Activated T-helper 2 cell treated with anti-CD3 and anti-CD28 coated beads, Interferon-gamma antibody, Interleukin-2, Interleukin-4, amounts not matched to agents 10 μg/mL and 5 μg/mL and 100 μg/mL, durations not matched to agents 14 hours and 24 hours and 36 hours (primary cell): ENCODE measurements at places on chromosomes 7 and 10. TPM values are rescaled to one million over a fixed set of nuclear protein-coding genes. Genes with fewer than 3 reads are reported as not detected.

- no peaks in the 10 kb centered on the region for H3K4me1 ChIP-seq
- no peak overlapping the region for H3K27ac ChIP-seq
- no peak for DNase-seq
- H3K36me3 ChIP-seq, result no peaks in the 10 kb centered on the region
- H3K4me3 ChIP-seq, result no peak overlapping the region
These were observed 64.4 kb downstream of the ZWINT start for GRCh38 chr10:56296618-56297017.

The ATP6V0A4 gene
- total RNA-seq, result not detected in 2 replicates

DNA sequence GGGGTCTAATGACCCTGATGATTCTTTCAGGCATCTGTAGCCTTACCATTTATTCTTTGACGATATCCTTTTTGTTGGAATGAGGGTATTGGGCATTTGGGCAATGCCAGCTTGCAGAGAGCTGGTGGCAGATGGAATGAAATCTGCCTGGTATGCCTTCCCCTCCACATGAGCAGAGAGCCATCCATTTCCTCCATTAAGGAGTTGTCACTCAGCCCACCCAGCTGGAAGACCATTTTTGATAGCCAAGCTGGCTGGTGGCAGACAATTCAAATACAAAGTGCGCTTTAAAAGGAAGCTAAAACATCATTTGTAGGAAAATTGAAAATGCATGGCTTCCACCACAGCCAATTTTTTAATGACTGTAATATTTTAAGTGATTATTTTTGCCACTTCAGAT lies 240.1 kb upstream of the SLC26A5 start:
- no peaks in the 10 kb centered on the region for H3K27me3 ChIP-seq
- no peak for DNase-seq
- no peaks in the 10 kb centered on the region for H3K36me3 ChIP-seq

- H3K36me3 ChIP-seq, result peaks cover 6% of the 10 kb centered on the region
- peak overlapping the region; percentile 69 for H3K4me3 ChIP-seq
- peaks cover 27% of the 10 kb centered on the region for H3K4me1 ChIP-seq
- no peak overlapping the region for H3K27ac ChIP-seq
- peaks cover 3% of the 10 kb centered on the region for H3K27me3 ChIP-seq
These were observed 846 bp upstream of the LFNG start for GRCh38 chr7:2518737-2519118.

DNA sequence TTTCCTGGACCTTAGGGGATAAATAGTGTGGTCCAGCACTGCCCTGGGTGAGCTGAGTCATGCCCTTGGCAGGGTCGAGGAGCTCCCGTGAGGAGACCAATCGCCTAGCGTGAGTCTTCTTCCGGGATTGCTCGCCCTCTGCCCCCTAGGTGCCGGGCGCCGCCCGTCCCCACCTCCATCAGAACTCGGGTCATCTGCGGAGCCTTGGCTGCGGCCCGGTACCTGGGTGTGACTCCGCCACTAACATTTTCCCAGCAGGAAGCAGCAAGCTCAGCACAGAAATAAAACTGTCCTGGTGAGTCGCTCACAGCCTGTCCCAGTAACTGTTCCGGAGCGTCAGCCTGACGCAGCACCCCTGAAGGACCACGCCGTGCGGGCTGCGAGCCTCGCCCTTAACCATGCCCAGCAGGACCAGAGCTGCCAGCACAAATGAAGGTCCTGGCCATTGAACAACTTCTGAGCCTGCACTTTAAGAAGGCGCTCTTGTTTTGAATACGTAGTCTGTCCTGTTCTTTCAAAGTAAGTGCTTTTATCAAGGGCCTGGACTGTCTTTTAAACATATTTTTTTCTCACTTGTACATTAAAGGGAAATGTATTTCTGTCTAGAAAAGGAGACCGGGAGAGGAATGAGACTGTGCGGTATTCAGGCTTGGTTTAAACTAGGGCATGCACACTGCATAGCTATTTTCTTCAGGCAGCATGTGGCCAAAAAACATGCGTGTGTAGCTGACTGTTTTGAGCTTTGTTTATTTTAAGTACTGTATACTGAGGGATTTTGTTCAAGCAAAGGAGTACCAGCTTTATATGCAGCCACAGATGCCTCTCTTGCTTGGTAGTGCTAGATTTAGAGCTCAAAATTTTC lies 136.7 kb downstream of the HECW1 start:
- H3K36me3 ChIP-seq, result no peaks in the 10 kb centered on the region
- no peak overlapping the region for H3K27ac ChIP-seq
- H3K27me3 ChIP-seq, result peaks cover 5% of the 10 kb centered on the region
- no peak for DNase-seq
- H3K4me1 ChIP-seq, result no peaks in the 10 kb centered on the region

DNA sequence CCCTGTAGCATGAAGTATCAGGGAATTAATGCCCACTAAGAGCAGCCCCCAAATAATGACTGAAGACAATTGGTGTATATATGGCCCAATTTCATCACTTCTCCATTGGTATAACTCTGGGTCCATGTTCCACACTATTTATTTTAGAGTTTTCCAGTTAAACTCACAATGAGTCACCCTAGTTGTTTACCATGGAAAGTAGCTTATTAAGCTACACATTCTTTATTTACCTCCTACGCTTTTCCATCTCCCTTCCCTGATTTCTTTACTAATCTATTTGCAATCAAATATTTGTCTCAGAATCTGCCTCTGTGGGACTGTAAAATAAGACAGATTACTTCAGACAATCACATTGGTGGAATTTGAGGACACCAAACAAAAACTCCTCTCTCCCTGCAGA lies 655.6 kb downstream of the SORCS1 start:
- no peak overlapping the region for H3K27ac ChIP-seq
- no peaks in the 10 kb centered on the region for H3K4me1 ChIP-seq
- no peaks in the 10 kb centered on the region for H3K27me3 ChIP-seq
- H3K36me3 ChIP-seq, result no peaks in the 10 kb centered on the region

DNA sequence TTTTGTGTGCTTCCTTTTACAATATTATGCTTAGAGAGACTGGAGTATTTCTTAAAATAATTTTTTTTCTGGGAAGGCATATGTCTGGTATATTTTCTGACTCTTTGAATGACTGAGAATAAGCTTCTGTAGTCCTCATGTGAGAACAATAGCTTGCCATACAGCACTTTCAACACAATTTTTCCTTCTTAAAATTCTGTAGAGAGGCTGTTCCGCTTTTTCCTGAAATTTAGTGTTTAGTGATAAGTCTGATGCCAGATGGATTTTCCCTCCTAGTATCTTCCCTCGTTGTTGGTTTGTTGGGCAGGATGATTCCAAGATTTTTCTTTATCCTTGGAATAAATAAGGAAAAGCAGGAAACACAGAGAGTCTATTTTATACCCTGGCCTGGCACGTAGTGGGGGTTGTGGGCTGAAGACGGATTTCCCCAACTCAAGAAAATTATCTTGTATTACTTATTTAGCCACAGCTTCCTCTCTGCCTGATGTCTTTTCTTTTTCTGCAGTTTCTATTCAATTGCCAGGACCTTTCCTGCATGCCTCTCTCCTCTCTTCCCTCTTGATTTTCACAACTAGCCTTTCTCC lies 111.2 kb downstream of the AOAH start:
- peaks cover 6% of the 10 kb centered on the region for H3K4me1 ChIP-seq
- no peaks in the 10 kb centered on the region for H3K27me3 ChIP-seq
- H3K27ac ChIP-seq, result peak overlapping the region; percentile 5
- no peak for DNase-seq

The WDR86 gene
- not detected in 2 replicates for total RNA-seq

The BAZ1B gene
- total RNA-seq, result 99.6 and 101 TPM in 2 replicates

The CFAP69 gene
- total RNA-seq, result 0.34 and 0.51 TPM in 2 replicates

DNA sequence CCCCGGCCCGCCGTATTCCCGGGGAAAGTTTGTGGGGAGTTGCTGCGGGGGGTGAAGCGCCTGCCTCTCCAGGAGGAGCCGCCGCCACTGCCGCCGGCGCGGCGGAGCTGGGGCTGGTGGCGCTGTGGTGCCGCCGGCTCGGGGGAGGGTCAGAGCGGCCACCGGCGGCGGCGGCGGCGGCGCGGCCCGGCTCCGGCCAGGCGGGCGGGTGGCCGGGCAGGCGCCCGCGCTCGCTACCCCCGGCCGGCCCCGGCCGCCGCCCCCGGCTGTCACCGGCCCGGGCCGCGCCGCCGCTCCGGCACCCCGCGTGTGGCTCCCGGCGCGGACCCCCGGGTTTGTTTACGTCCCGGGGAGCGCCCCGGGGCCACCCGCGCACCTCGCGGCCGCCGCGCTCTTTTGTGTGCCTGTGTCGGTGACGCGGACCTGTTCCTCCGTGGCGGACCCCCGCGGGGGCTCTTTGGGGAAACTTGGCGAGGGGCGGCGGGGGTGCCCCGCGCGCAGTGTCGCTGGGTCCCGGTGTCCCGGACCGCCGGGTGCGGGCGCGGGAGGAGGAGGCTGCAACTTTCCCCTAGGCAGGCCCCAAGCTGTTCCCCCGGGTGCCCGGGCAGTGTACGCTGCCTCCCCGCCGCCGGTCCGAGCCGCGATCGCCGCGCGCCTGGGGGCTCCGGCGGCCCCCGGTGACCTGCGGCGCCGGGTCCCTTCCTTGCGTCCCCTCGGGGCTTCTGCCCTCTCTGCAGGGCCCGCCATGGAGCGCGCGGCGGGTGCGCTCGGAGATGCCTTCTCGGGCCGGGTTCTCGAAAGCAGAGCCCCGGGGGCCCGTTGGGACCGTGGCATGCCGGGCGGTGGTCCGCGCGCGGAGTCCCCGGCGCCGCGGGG lies 593 bp upstream of the CUX1 start:
- peaks cover 13% of the 10 kb centered on the region for H3K4me1 ChIP-seq
- H3K27me3 ChIP-seq, result peaks cover 26% of the 10 kb centered on the region
- peaks cover 13% of the 10 kb centered on the region for H3K36me3 ChIP-seq
- DNase-seq, result peak; percentile 18
- no peak overlapping the region for H3K27ac ChIP-seq

DNA sequence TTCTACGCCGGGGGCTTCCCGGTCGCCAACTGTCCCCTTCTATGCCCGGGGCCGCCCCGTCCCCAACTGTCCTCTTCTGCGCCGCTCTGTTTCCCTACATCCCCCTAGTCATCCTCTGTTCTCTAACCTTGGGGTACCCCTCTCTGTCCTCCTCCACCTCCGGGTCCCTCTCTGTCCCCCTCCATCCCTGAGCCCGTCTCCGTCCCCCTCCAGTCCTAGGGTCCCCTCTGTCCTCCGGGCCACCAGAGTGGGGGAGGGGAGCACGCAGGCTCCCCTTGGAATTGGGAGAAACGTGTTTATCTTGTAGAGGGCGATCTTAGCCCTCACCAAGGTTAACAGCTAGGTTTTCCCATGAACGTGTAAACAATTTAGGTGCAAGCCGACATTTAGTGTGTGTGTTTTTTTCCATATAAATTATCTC lies 852 bp upstream of the KLF6 start:
- peaks cover 45% of the 10 kb centered on the region for H3K36me3 ChIP-seq
- H3K27me3 ChIP-seq, result no peaks in the 10 kb centered on the region
- peak; percentile 44 for DNase-seq
- H3K4me1 ChIP-seq, result peaks cover 27% of the 10 kb centered on the region
- peak overlapping the region; percentile 83 for H3K4me3 ChIP-seq
- peak overlapping the region; percentile 96 for H3K27ac ChIP-seq

The GPR146 gene
- total RNA-seq, result 5.6 and 6.7 TPM in 2 replicates

The SPAM1 gene
- total RNA-seq, result not detected in 2 replicates

- H3K27me3 ChIP-seq, result no peaks in the 10 kb centered on the region
- H3K36me3 ChIP-seq, result peaks cover 77% of the 10 kb centered on the region
- DNase-seq, result no peak
These were observed 8.1 kb upstream of the CUZD1 start for GRCh38 chr10:122853665-122854313.
